ENCODE measurements at places on chromosomes 1 and 21.
A peak's percentile ranks its signal among the peaks of the same experiment; 100 is the strongest.

DNA sequence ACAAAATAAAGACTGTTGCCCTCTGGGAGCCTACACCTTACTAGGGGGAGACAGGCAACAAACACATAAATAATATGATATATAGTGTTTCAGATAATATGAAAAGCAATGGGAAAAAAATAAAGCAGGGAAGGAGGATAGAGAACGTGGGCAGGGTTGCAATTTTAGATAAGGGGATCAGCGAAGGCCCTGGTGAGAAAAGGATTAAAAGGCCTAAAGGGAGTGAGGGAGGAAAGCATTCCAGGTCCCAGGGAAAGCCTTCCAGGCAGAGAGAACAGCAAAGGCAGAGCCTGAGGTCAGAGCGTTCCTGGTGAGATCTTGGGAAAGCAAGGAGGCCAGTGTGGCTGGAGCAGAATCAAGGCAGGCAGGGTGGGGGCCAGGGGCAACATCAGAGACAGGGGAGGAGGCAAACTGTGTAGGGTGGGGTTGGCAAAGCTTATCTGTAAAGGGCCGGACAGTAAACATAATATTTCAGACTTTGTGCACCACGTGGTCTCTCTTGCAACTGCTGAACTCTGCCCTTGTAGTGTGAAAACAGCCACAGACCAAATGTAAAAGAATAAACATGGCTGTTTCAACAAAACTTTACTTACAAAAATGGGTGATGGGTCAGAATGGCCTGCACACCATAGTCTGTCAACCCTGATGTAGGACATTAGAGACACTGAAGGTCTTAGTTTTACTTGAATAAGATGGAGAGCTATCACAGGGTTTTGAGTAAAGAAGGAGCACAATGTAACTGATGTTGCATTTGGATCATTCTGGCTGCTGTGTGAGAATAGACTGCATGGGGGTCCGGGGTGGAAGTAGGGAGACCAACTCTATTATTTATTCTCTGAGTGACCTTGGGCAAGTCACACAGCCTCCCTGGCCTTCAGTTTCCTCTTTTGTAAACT lies 13.3 kb upstream of the CPT2 start:
- peak; percentile 53 for DNase-seq

- no peak for DNase-seq
These were observed 157.8 kb downstream of the SDCCAG8 start for GRCh38 chr1:243413431-243414151.

- no peak for DNase-seq
These were observed 33.0 kb downstream of the SH3BGR start for GRCh38 chr21:39484711-39485276.

- no peak for DNase-seq
These were observed 8.0 kb upstream of the CCDC190 start for GRCh38 chr1:162868972-162869371.

DNA sequence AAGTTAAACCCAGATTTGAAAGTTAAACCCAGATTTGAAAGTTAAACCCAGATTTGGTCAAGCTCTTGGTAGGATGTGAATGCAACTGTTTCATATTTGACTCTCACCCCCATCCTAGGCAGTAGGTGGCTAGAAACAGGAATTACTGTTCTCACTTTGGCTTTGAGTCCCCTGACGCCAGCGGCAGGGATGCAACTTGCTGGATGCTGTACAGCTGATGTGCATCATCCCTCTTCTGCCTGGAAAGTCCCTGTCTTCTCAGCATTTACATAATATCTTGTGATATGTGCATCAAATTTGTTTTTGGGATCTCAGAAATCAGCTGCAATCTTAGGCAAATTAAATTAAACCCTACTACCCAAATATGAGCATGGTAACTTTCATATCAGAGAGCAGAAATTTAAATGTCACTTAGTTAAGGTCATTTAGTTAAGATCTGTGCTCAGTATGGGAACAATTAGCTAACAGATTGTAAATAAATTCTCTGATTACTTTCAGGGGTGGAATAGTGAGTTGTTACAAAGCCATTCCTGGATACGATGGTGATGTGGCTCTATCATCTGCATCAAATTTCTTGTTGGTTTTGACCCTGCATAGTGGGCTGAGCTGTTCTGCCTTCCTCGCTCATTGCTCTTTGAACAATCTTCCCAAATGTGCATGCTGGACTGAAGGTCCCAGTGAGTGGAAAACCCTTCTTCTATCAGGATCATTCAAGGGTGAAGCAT lies 6.8 kb upstream of the HAO2 start:
- no peak for DNase-seq

- peak; percentile 6 for DNase-seq
These were observed 4.0 kb downstream of the FBLIM1 start for GRCh38 chr1:15762546-15762945.

GRCh38 chr1:67814121-67814772 lies 19.0 kb downstream of the GNG12 start:
- no peak for DNase-seq

- no peak for DNase-seq
These were observed 39.1 kb downstream of the SKI start for GRCh38 chr1:2267051-2267830.

GRCh38 chr1:47809301-47810084 lies 187.7 kb downstream of the TRABD2B start:
- DNase-seq: no peak

- DNase-seq: no peak
These were observed 7.5 kb downstream of the SDC3 start for GRCh38 chr1:30900931-30901560.

DNA sequence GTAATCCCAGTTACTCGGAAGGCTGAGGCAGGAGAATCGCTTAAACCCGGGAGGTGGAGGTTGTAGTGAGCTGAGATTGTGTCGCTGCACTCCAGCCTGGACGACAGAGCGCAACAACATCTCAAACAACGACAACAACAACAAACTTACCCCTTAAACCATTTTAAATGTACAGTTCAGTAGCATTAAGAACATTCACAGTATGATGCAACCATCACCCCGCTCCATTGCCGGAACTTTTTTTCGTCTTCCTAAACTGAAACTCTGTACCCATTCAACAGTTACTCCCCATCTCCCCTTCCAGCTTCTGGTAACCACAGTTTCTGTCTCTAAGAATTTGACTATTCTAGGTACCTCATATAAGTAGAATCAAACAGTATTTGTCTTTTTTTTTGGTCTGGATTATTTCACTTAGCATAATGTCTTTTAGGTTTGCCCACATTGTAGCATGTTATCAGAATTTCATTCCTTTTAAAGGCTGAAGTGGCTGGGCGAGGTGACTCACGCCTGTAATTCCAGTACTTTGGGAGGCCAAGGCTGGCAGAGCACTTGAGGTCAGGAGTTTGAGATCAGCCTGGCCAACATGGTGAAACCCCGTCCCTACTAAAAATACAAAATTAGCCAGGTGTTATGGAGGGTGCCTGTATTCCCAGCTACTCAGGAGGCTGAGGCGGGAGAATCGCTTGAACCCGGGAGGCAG lies 19.6 kb downstream of the CA6 start:
- no peak for DNase-seq

- DNase-seq: no peak
These were observed 15.6 kb upstream of the BOLA1 start for GRCh38 chr1:149883598-149884247.

DNA sequence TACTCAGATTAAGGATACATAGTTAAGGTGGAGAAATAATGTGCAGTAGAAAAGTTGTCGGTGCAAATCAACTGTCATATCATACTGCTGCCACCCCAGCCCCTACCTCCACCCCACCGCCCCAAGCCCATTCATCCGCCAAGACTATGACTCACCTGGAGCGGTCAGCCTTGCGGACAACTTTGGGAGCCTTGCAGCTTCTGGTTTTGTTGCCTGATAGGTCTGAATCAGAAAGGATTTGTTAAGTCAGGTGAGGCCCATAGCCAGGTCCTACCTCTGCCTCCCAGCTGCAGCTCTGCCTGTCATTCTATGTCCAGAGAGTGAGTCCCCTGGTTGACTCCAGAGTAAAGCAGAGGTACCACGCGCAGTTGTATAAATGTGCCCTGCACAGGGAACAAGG lies 12.6 kb downstream of the C1orf162 start:
- no peak for DNase-seq

DNA sequence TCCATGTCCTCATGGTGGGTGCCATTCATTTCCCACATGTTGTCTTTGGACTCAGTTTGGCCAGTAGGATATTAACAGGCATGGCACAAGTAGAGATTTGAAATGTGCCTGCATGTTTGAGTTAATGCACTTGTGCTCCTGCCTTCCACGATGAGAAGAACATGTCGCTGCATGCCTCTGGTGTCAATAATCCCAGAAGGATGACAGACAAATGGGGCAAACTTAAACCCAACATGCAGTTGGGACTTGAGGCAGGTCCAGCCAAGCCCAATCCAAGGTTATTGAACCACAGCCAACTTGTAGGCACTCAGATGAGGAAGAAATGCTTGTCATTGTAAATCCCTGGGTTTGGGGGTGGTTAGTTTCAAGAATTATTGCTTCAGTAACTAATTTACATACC lies 174.6 kb downstream of the TRIM33 start:
- no peak for DNase-seq

- no peak for DNase-seq
These were observed 30.5 kb upstream of the DISP1 start for GRCh38 chr1:222784371-222784770.

Data from HuH-7.5 (cell line).